ENCODE measurements at places on chromosomes 2 and 18. TPM values are rescaled to one million over a fixed set of nuclear protein-coding genes. Genes with fewer than 3 reads are reported as not detected.

DNA sequence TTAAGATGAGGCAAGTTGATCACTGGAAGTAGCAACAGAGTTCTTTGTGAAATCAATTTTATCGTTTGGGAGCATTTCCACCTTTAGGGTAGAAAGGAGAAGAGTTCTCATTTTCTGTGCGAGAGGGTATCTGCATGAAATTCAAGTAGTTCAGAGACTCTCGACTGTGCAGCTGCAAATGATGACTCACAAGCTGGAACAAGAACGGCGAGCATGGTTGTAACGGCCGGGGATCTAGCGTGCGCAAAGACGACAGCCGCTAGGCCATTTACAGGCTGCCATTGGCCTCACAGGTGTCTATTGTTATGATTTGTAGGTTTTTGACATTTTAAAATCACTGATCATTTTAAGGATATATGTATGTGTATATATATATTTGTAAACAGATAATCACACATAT lies 5.2 kb downstream of the KLHL29 start:
- DNase-seq: no peak

DNA sequence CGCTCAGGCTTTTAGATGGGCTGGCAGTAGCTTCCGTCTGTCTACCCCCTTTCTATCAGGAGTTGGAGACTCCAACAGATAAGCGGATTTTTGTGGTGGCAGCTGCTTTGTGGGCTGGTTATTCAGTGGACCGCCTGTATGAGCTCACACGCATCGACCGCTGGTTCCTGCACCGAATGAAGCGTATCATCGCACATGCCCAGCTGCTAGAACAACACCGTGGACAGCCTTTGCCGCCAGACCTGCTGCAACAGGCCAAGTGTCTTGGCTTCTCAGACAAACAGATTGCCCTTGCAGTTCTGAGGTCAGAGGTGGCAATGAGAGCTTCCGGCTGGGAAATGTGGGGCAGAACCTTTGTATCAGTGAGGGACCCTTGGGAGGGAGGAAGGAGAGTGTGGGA lies 14.8 kb downstream of the CAD start:
- no peak for DNase-seq

- no peak for DNase-seq
Observed at GRCh38 chr2:113174376-113174750, 592 bp downstream of the PSD4 start.

FZD7 gene
- 34.8 TPM for total RNA-seq

GRCh38 chr2:230870544-230871360 lies 6.0 kb downstream of the ITM2C start:
- DNase-seq: no peak

VWC2L gene
- total RNA-seq: not detected

- DNase-seq: no peak
Observed at GRCh38 chr2:82027921-82028615, 1723.5 kb upstream of the LRRTM1 start.

All from epithelial cell of proximal tubule (primary cell).